ENCODE measurements at places on chromosomes 3 and 15.

- DNase-seq, result no peak
These were observed 48.3 kb downstream of the BTD start for GRCh38 chr3:15649858-15650257.

DNA sequence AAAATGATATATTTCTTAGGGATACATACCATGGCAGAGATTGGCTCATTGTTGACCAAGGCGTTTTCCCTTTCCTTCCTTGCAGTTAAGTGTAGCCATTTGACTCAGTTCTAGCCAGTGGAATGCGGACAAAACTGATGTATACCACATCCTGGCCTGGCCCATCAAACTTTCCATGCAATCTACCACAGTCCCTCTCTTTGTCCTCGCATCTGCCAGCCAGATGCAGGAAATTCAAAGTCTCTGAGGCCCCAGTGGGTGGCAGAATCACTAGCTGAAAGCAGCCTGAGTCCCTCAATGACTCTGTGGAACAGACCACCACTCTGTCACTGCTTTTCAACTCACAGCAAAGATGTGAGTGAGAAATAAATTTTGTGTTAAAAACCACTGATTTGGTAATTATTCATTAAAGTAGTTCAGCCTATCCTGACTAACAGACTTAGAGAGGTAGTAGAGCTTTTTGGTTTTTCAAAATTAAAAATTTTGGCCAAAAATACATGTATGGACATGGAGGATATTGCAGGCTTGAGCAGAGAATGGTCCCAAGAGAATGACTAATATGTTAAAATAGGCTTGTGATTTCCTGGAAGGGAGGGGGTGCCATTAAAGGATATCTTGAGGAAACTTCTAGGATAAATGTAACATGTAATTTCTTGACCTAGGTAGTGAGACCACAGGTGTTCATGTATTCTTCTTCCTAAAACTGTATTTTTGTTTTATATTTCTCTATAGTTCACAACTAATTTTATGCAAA, 10.9 kb downstream of the LRRFIP2 start:
- no peak for DNase-seq

DNA sequence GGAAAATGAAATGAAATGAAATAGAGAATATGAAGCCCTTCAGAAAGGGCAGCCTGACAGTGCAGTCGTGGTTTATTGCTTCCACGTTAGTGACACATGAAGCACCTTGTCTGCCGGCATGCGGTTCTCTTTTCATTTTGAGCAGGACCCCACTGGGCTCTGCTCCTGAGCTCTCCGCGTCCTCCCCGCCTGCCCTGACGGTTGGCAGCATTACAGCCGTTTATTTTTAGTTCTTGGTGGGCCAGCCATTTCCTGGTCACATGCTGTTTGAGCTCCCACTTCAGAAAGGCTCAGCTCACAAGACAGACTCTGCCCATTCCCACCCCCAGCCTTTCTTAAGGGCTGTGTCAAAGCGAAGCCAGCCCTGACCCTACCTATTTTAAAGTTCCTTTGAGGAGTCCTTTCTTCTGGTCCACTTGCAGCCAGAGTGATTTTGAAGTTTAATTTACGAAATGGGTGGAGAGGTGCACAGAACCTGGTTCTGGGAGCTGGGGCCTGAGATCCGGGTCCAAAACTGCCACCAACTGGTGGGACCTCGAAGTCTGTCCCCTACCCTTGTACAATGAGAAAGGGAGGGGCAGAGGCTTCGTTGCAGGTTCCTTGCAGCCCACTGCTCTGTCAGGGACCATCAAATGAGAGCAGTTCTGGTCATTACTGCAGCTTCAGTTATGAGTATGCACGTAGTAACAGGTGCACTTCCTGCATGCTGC, 60.1 kb downstream of the MGLL start:
- no peak for DNase-seq

GRCh38 chr3:173584093-173584837, 186.7 kb downstream of the NLGN1 start:
- no peak for DNase-seq

DNA sequence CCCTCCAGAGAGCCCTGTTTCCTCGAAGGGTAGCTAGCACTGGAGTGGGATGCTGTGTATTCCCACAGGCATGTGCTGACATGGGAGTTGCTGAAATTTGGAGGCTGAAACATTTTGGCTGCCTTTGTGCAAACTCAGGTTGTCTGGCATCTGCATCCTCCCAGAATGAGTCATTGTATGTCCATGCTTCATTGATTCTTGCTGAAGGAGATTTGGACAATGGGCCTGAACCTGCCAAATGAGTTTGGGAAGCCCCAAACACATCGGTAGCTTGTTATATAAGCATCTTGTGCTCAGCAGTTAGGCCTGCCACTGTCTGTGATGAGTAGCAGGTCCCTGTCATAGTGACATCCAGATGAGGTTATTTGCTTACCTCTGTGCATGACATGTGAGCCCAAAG, 160.0 kb downstream of the IL5RA start:
- DNase-seq, result no peak

GRCh38 chr15:72358650-72359171, 17.1 kb downstream of the HEXA start:
- DNase-seq, result no peak

DNA sequence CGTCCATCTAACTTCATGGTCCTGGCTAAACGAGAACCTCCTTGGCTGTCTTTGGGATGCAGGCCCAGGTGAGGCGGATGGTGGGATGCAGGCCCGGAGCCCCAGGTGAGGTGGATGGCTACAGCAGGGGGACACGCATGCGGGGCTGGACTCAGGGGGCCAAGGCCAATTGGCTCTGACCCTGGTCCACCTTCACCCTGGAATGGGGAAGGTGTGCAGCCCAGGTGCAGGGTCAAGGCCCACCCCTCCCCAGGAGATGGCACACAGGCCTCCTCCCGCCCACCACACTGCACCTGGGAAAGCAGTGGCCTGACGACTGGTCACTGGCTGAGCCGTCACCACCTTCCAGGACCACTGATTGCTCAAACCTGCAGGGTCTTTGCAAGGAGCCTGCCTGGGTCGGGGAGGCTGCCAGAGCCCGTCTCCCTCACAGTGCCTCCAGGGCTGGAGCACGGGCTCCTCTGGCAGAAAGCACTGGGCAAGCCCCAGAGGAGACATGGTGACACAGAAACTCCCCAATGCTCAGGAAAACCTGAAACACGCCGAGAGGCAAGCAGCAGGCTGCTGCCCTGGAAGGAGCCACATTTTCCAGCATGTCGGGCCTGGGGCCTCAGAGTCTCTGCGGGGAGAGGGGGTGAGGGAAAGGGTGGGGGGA, 159.6 kb downstream of the LRRK1 start:
- DNase-seq, result no peak

- no peak for DNase-seq
These were observed 1229.1 kb downstream of the ROBO2 start for GRCh38 chr3:78268716-78269668.

DNA sequence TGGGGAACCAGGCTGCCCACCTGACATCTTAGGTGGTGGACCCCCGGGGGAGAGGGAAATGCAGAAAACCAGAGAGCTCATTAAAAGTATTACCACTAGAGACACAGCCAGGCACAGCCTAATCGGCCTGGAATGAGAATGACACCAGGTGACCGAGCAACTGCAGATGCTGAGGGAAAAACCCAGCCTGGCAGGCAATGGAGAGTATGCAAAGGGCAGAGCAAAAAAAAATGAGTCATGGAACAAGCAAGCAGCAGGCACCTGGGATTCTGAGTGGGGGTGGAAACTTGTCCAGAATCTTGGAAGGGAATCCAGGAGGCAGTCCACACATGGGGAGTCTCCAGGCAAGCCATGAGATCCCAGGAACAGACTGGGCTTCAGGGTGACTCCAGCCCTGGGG, 183.7 kb upstream of the LRRN1 start:
- no peak for DNase-seq

- no peak for DNase-seq
These were observed 37.3 kb upstream of the LEKR1 start for GRCh38 chr3:156788846-156789245.

DNA sequence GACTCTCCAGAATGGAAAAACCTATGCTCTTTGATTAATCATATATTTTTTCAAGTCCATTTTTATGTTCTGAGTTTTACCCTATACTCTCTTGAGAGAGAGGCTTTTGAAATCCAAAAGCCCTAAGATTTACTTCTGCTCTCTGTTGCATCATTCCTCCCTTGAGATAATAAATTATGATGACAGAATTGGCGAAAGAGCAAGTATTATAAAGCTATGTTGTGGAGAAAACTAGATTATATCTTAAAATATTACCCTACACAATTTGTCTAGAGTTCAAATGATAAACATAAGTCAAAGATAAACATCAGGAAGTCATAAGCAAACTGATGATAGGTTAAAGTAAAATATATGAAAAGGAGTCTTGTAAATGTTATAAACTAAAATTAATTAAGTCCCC, 293.4 kb upstream of the MME start:
- no peak for DNase-seq

- no peak for DNase-seq
These were observed 518.0 kb upstream of the NR2F2 start for GRCh38 chr15:95812491-95812890.

GRCh38 chr3:128315313-128315712, 151.4 kb downstream of the DNAJB8 start:
- DNase-seq, result no peak

GRCh38 chr3:146496726-146497125, 27.4 kb upstream of the PLSCR2 start:
- DNase-seq, result no peak

GRCh38 chr3:31622636-31623288, 90.0 kb downstream of the STT3B start:
- no peak for DNase-seq

DNA sequence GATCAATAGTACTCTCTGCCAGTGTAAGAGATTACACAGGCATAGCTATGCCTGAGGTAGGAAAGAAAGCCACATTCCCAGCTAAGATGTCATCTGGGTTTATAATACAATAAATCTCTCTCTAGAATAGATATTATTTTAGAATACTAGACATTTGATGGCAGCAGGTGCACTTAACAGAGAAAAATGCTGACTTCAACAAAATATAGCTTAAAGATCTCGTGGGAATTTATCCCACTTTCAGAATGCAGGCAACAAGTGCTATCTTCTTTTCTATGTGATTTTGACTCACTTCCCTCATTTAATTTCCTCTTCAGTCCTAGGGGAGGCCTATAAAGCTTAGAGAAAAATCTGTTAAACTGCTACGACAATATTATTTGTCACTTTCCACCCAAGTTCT, 60.9 kb upstream of the FSIP1 start:
- no peak for DNase-seq

GRCh38 chr3:72462595-72463011, 385.6 kb downstream of the SHQ1 start:
- DNase-seq, result no peak
